Esophagus muscularis mucosa (tissue), 4 donors: ENCODE measurements at places on chromosomes 7 and 10. TPM values are rescaled to one million over a fixed set of nuclear protein-coding genes. Genes with fewer than 3 reads are reported as not detected.

DNA sequence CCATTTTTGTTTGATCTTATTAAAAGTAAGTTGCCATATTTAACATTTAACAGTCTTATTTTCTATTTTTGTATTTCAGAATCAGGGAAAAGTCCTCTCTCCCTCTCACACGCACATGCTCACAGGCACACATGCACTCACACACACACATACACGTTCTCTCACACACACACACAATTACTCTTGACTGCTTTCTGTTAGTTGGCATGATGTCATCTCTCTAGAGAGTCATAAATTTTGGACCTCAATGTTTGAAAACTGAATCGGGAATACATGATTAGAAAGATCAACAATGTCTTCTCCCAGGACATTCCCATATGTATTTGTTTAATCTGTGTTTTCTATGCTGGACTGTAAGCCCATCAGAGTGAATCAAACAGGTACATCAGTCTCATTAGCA is 165.7 kb upstream of the AHR start:
- H3K36me3 ChIP-seq, result no peaks in the 10 kb centered on the region
- H3K27me3 ChIP-seq, result no peaks in the 10 kb centered on the region
- H3K27ac ChIP-seq, result no peak overlapping the region
- no peak for DNase-seq
- H3K4me3 ChIP-seq, result no peak overlapping the region
- H3K4me1 ChIP-seq, result peaks cover 12% of the 10 kb centered on the region

- H3K4me1 ChIP-seq, result no peaks in the 10 kb centered on the region
- H3K27ac ChIP-seq, result no peak overlapping the region
- DNase-seq, result no peak
- H3K4me3 ChIP-seq, result no peak overlapping the region
- no peaks in the 10 kb centered on the region for H3K27me3 ChIP-seq
These were observed 592.7 kb downstream of the PARD3 start for GRCh38 chr10:34222359-34222758.

DNA sequence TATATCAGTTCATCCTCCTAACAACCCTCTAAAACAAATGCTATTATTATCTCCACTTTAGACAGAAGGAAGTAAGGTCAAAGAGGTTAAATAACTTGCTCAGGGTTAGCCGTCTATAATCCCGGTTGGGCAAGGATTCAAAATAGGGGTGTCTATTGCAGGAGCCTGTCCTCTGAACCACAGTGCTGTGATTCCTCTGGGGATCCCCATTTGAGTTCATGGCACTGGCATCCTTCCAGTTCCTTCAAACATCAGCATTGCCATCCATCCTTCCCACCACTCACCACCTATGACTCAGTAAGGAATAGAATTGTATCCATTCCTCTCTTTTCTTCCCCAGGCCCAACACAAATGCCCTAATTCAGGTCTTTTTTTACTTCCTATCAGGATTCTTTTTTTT is 25.6 kb downstream of the HPS6 start:
- no peaks in the 10 kb centered on the region for H3K27me3 ChIP-seq
- no peak overlapping the region for H3K27ac ChIP-seq
- H3K4me1 ChIP-seq, result no peaks in the 10 kb centered on the region
- no peaks in the 10 kb centered on the region for H3K36me3 ChIP-seq
- DNase-seq, result no peak

- H3K27me3 ChIP-seq, result no peaks in the 10 kb centered on the region
- no peak overlapping the region for H3K4me3 ChIP-seq
- no peak for DNase-seq
- no peaks in the 10 kb centered on the region for H3K36me3 ChIP-seq
- no peak overlapping the region for H3K27ac ChIP-seq
These were observed 5.4 kb upstream of the ASL start for GRCh38 chr7:66070222-66070621.

The ANKRD61 gene
- total RNA-seq, result not detected

The FEZF1 gene
- not detected for total RNA-seq
